Sigmoid colon (tissue), 7 donors: ENCODE measurements at places on chromosomes 4 and X. TPM values are rescaled to one million over a fixed set of nuclear protein-coding genes. Genes with fewer than 3 reads are reported as not detected.

GRCh38 chrX:66632981-66633380 lies 5.9 kb downstream of the EDA2R start:
- no peak overlapping the region for H3K4me3 ChIP-seq
- no peaks in the 10 kb centered on the region for H3K27me3 ChIP-seq
- no peaks in the 10 kb centered on the region for H3K4me1 ChIP-seq
- H3K27ac ChIP-seq, result no peak overlapping the region

GRCh38 chrX:109920325-109920724 lies 82.6 kb upstream of the TMEM164 start:
- DNase-seq, result no peak
- H3K27ac ChIP-seq, result no peak overlapping the region
- H3K27me3 ChIP-seq, result no peaks in the 10 kb centered on the region
- no peaks in the 10 kb centered on the region for H3K4me1 ChIP-seq

- no peak overlapping the region for H3K27ac ChIP-seq
- H3K4me1 ChIP-seq, result no peaks in the 10 kb centered on the region
- no peak overlapping the region for H3K4me3 ChIP-seq
- H3K27me3 ChIP-seq, result no peaks in the 10 kb centered on the region
- no peaks in the 10 kb centered on the region for H3K36me3 ChIP-seq
These were observed 56.7 kb upstream of the ENPP6 start for GRCh38 chr4:184274286-184274951.

DNA sequence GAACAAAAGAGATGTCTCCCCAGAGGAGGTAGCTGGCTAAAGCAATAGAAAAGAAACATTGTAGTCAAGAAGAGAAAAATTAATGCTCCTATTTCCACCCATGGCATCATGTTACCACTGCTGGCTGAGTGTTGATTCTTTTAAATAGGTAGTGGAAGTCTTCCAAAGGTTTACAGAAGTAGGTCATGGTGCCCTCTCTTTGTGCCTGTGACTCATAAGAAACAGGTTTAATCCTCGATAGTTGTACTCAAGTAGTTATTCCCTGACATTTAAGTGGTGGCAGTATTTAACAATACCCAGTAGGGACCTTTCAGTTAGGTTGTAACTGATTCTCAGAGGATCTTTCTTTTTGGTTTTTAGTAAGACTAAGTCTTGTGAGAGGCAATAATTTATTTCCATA lies 247.8 kb downstream of the TEX13A start:
- no peak overlapping the region for H3K27ac ChIP-seq
- H3K36me3 ChIP-seq, result no peaks in the 10 kb centered on the region
- H3K4me3 ChIP-seq, result no peak overlapping the region
- DNase-seq, result no peak
- no peaks in the 10 kb centered on the region for H3K27me3 ChIP-seq

GRCh38 chr4:23881674-23882337 lies 8.0 kb downstream of the PPARGC1A start:
- H3K27ac ChIP-seq, result peak overlapping the region; percentile 79
- DNase-seq, result no peak
- H3K4me1 ChIP-seq, result peaks cover 34% of the 10 kb centered on the region
- no peak overlapping the region for H3K4me3 ChIP-seq

DNA sequence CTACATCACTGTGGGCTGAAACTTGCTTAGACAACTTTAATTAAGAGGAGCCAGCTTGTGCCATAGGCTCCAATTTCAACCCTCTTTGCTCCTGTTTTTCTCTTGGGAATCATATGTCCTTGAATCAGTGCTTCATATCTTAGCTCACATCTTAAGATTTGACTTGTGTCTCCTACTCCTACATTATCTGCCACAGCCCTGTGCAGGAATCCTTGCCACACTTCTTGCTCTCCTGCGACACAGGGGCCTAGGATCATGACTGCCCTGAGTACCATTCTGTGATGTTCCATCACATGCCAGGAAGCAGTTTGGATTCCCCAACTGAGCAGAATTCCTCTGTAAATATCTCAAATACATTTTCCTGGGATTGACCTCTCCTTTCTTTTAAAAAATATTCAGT lies 36.4 kb downstream of the ARSJ start:
- no peak for DNase-seq
- H3K27me3 ChIP-seq, result no peaks in the 10 kb centered on the region
- H3K4me3 ChIP-seq, result no peak overlapping the region

- no peak for DNase-seq
- no peaks in the 10 kb centered on the region for H3K4me1 ChIP-seq
These were observed 100.3 kb upstream of the USP9X start for GRCh38 chrX:40984962-40985361.

DNA sequence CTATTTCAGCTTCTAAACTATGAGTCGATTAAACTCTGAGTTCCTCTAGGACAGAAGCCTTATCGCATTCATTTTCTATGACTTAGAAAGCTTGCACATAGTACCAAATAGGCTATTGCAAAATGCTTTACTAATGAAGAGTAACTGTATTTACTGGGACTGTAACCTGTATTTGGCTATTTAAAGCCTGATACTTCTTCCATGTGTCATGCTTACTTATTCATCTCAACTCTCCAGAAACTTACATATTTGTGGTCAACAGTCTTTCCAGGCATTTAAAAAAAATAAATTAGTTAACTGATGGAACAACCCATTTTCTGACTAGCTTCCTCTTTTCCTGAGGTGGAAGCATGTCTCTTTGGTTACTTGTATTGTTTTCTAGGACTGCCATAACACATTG lies 467.9 kb downstream of the PCDH11X start:
- H3K27ac ChIP-seq, result no peak overlapping the region
- H3K4me1 ChIP-seq, result no peaks in the 10 kb centered on the region
- H3K36me3 ChIP-seq, result no peaks in the 10 kb centered on the region
- H3K4me3 ChIP-seq, result no peak overlapping the region
- DNase-seq, result no peak
- H3K27me3 ChIP-seq, result no peaks in the 10 kb centered on the region

- no peak overlapping the region for H3K27ac ChIP-seq
- no peak for DNase-seq
- no peaks in the 10 kb centered on the region for H3K4me1 ChIP-seq
- no peaks in the 10 kb centered on the region for H3K36me3 ChIP-seq
- no peaks in the 10 kb centered on the region for H3K27me3 ChIP-seq
These were observed 16.0 kb downstream of the CLOCK start for GRCh38 chr4:55530691-55531090.

The HHIP gene
- not detected for total RNA-seq
